ENCODE measurements at places on chromosomes 6 and 20.

DNA sequence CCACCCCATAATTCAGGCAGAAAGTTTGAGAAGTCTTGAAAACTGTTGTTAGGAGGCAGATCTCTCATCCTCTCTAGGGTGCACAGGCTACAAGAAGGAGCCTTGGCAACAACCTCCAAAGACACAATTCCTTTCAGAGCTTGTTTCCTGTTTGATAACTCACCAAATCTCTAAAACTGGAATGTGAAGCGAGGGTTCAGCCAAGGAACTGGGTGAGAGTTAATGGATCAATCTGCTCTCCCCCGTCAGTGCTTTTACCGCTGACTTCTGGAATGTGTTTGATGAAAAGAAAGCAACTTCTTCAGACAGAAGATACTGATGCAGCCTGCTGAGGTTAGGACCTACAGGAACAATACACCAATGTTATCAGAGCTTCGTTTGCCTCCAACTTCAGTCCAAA lies 171.8 kb upstream of the BMP2 start:
- DNase-seq: no peak

GRCh38 chr6:21423106-21423854 lies 170.3 kb upstream of the SOX4 start:
- DNase-seq: no peak

DNA sequence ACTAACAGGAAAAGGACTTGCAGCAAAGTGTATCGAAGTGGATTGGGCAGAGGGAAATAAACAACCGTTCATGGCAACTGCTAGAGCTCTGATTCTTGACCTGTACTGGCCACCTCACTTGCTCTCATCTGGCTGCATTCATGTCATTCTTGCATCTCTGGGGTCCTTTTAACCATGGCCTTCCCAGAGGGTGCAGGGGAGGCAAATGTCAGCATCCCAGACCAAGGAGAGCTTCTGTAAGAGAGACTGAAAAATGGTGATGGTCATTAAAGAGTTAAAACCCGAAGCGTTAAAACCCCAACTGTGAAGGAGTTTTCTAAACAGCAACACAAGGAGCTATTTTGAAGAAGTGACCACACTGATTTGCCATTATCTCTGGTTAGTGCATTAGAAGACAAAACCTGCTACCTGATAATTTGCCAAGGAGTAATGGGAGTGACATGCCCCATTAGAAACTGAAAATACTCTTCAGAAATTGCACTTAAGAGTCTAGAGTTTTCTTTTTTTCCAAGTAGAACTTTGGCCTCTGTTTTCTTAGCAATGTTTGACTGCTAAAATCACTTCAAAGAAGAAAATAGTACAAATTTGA lies 62.4 kb downstream of the APCDD1L start:
- DNase-seq: no peak

- no peak for DNase-seq
Measured at GRCh38 chr20:50611128-50611810, 80.1 kb downstream of the RIPOR3 start.

- DNase-seq: no peak
Measured at GRCh38 chr6:90079560-90080490, 185.6 kb downstream of the GJA10 start.

DNA sequence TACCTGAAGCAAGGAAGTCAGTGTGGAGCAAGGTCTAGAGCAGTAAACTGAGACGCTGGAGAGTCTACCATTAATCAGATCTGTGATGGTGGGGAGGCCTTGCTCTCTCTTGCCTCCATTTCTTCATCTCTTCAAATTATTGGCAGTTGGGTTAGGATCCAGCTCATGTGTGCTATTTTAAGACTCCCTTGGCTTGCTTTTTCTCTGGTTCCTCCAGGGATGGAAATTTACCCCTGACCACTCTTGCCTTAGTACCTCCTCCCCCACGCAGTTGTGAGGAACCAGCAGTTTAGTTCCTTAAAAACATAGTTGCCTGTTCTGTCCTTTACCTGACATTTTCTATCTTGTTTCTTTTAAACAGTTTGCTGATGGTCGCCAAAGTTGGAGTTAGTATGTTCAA lies 7.4 kb downstream of the TMEM14C start:
- DNase-seq: no peak

- DNase-seq: no peak
Measured at GRCh38 chr6:5989141-5989723, 17.5 kb downstream of the NRN1 start.

DNA sequence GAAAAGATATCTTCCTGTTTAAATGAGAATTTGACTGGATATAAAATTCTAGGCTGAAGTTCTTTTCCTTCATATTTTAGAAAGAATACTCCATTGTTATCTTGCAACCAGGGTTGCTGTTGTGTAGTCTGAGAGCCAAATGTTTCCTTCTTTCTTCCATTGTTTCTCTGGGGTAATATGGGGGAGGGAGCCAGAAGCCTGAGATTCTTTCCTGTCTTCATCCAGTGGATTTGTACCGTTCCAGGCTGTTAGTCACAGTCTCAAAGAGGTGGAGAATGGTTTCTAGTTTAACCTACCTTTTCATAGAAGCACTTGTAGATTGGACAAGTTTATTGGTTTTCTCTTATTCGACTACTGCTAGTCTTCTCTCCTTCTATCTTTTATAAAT lies 6.1 kb upstream of the ULBP3 start:
- DNase-seq: no peak

GRCh38 chr6:6793388-6794250 lies 205.1 kb downstream of the LY86 start:
- no peak for DNase-seq

- DNase-seq: no peak
Measured at GRCh38 chr6:80541181-80541580, 434.7 kb downstream of the BCKDHB start.

GRCh38 chr6:54327631-54328030 lies 19.4 kb downstream of the TINAG start:
- no peak for DNase-seq
